ENCODE measurements at places on chromosomes 3 and 15. TPM values are rescaled to one million over a fixed set of nuclear protein-coding genes. Genes with fewer than 3 reads are reported as not detected.

EFCC1 gene
- total RNA-seq = 3.0 TPM

SMCO1 gene
- total RNA-seq = 110 TPM

ANKRD34C gene
- not detected for total RNA-seq

UCN2 gene
- total RNA-seq = 0.17 TPM

SCAMP5 gene
- 2.8 TPM for total RNA-seq

RASL12 gene
- total RNA-seq = 18.9 TPM
